ENCODE measurements at places on chromosomes 3 and 15.
A peak's percentile ranks its signal among the peaks of the same experiment; 100 is the strongest.

DNA sequence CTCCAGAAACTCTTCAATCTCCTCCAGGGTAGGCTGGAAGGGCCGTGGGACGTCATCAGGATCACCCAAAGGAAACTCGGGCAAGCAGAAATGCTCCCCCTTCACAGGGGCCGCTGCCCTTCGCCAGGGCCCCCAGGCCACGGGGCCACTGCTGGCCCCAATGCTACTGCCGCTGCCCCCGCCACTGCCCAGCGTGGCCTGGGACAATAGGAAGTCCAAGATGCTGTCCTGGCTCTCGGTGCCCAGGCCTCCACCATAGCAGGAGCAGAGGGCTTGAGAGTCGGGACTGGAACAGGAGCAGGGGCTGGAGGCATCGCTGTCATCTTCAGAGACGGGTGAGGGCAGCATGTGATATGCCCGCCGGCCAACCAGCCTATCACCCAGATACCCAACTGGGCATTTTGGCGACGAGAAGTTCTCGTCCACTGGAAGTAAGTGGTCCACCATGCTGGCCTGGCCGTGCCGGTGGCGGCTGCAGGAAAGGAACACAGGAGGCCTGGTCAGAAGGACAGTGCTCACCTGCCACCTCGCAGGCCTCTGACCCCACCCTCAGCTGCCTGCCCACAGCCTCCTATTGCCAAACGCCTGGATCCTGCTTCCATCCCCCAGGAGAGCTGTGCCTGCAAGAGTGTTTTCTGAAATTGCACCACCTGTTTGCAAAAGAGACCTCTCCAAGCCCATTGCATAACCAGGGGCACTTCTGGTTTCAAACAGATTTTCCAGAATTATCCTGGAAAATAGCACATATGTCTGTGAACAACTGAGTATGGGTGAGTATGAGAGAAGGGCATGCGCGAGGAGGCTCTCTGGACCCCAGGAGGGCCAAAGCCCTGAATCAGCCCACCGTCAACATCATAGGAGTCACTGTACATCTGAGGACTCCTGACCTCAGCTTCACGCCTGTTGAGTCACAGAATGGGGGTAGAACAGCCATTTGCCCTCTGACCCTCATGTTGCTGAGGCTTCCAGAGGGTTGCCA is 4.4 kb downstream of the KLF15 start:
- DNase-seq, result no peak

DNA sequence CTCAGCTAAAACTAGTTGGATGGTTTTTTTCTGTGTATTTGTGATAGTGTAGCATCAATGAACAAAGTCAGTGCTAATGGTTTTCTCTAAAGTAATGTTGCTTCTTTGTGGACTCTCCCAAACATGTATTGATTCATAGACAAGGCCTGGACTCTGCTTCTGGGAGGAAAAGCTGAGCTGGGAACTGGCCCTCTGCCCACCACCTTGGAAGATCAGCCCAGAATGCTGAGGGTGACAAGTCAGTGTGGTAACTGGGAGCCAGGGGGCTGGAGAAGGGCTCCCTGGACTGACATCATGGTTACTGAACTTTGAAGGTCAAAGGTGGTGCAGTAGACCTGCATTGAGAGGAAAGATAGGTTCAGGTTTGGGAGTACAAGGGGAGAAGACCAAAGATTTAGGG is 3.0 kb downstream of the ARHGAP31 start:
- no peak for DNase-seq

GRCh38 chr3:72368331-72368975 is 479.8 kb downstream of the SHQ1 start:
- DNase-seq, result no peak

- DNase-seq, result no peak
Observed at GRCh38 chr3:134656211-134656800, 5.5 kb upstream of the KY start.

- peak; percentile 64 for DNase-seq
Observed at GRCh38 chr3:191329654-191330529, at the start of gene UTS2B. UTS2B (minus strand) TSS chr3:191330526; CDS start chr3:191282189, 48,337 bp downstream.

DNA sequence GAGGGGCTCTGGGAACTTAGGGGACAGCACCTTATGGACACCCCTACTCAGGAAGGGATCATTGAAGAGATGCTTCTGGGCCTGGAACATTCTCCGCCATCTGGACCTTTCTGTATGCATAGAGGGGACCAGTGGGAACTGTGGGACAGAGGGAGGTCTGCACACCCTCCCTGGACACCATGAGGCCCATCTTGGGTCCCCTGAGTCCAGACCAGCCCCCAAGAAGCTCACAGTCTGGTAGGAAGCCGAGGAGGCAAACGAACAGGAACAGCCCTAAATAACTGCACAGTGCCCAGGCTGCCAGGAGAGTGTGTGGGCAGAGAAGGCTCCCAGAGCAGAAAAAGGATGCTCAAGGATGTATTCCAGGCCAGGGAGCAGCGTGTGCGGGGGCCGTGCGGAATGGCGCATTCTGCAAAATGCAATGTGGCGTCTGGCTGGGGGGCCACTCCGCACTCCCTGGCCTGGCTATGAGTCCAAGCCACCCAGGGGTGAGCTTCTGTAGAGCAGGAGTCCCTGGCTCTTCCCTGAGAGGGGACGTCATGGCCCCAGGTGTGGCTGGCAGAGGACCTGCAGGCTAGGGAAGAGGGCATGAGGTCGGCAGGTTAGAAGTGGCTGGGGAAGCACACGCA is 24.5 kb upstream of the KLF13 start:
- no peak for DNase-seq

GRCh38 chr3:15271785-15272381 is 60.5 kb downstream of the SH3BP5 start:
- peak; percentile 93 for DNase-seq

DNA sequence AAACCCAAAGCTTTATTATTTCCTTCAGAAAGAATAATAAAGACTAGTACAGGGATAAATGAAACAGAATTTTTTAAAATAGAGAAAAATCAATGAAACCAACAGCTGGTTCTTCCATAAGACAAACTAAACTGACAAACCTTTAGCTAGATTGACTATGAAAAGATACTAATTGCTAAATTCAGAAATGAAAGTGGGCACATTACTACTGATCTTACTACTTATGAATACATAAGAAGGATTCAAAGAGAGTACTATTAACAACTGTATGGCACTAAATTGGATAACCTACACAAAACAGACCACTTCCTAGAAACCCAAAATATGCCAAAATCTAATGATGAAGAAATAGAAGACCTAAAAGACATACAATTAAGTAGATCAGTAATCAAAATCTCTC is 278.2 kb downstream of the ISL2 start:
- DNase-seq, result no peak

GRCh38 chr3:33663042-33663441 is 55.0 kb downstream of the CLASP2 start:
- no peak for DNase-seq

DNA sequence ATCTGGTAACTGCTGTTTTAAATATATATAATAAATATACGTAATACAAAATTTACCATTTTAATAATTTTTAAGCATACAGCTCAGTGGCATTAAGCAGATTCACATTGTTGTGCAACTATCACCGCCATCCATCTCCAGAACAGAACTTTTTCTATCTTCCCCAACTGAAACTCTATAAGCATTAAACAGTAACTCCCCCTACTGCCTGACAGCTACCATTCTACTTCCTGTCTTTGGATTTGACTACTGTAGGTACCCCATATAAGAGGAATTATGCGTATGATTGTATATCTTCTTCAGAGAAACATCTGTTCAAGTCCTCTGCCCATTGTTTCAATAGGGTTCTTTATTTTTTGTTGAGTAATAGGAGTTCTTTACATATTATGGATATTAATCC is 36.8 kb downstream of the EID1 start:
- peak; percentile 56 for DNase-seq

GRCh38 chr3:195911946-195912270 is 3.6 kb upstream of the TNK2 start:
- peak; percentile 56 for DNase-seq

GRCh38 chr15:96693990-96694517 is 363.6 kb downstream of the NR2F2 start:
- DNase-seq, result no peak

DNA sequence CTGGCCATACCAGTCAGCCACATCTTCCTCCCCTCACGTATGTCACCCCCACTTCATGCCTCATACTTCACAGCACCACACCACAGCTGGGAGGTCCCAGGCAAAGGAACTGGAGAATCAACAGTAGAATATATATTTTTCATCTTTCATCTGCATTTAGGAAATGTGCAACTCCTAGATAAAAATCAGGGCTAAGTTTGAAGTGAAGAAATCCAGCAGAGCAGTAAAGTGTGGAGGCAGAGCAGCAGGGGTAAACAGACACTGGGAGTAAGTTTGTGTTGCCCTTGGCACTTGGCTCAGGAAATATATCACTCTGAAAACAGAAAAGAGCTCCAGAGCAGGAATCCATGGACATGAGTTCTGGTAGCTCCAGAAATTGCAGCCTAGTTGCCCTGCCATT is 2.8 kb upstream of the HERC1 start:
- DNase-seq, result peak; percentile 86

GRCh38 chr15:35437157-35437556 is 108.8 kb downstream of the DPH6 start:
- no peak for DNase-seq
